ENCODE measurements at places on chromosomes 16 and 17.
A peak's percentile ranks its signal among the peaks of the same experiment; 100 is the strongest.

- ATAC-seq = no peak
These were observed 3.6 kb upstream of the ITGA3 start for GRCh38 chr17:50052241-50052796.

DNA sequence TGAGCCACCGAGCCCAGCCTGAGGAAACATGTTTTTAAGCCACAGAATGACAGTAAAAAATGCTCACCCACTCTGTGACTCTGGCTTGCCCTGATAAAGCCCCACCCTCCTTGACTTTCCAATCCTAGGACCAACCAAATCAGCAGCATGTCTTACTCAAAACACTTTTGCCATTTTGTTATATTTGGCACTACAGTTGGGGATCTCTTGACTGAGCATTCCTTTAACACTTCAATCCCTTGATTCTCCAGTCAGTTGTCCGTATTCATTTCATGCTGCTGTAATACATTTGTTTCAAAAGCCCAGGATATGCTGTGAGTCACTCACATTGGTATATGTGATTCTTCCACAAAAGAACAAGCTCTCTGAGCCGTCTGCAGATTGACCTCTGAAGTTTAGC is 8.2 kb downstream of the MYH3 start:
- ATAC-seq = no peak

GRCh38 chr16:71769222-71769621 is 39.4 kb downstream of the AP1G1 start:
- no peak for ATAC-seq

DNA sequence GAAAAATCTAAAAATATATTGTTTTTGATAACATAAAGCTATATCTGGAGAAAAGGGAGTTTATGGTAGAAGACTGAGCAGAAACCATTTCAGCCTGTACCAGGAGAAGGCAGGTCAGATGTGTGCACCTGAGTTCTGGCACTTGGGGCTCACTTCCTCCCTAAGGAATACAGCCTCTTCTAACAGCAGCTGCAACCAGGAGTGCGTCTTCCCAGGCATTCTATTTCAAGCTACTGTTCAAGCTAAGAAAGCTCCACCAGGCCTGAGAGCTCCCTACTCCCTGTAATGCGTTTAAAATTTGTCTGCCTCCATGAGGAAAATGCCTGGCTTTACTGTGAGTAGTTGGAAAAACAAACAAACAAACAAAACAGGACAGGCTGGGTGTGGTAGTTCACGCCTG is 96.1 kb downstream of the ZNF778 start:
- no peak for ATAC-seq

DNA sequence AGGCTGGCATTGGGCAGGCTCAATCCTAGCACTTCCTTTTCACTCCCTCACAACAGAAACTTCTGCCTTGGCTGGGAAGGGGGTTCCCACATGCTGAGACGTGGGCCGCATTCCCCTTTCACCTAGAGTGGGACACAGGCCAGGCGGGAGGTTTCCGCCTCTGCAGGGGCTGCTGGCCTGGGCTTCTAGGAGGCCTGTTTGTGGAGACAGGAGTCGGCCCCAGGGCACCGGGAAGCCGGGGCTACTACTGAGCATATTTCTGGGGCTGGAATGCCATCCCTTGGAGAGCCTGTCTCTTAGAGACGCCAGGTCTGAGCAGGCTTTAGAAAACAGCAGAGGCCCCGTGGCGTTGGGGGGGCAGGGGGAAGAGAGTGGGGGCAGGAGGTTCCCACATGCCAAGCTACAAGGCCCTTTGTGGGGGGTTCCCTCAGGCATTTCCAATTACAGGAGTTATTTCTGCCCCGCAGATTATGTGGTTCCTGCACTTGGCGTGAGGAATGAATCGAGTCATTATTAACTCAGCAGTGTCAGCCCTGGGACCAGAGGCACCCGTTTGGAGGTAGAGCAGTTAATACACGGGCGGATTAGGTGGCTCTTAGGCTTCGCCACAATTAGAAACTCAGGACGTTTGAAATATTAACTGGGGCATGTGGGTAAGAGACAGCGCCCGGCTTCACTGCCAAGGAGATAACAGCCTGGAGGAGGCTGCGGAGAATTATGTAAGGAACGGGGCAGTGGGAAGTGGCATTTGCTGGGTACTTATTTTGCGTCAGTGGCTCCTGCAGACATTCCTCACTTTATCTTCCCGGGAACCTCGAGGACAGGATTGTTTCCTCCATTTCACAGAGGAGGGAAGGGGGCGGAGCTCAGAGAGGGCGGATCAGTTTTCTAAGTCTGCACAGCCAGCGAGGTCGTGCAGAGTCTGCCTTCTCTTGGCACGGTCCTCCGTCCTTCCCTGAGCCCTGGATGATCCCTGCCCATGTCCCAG is 162.5 kb downstream of the MAF start:
- ATAC-seq = no peak

GRCh38 chr16:55871411-55872038 is 3.6 kb downstream of the CES5A start:
- ATAC-seq = no peak

DNA sequence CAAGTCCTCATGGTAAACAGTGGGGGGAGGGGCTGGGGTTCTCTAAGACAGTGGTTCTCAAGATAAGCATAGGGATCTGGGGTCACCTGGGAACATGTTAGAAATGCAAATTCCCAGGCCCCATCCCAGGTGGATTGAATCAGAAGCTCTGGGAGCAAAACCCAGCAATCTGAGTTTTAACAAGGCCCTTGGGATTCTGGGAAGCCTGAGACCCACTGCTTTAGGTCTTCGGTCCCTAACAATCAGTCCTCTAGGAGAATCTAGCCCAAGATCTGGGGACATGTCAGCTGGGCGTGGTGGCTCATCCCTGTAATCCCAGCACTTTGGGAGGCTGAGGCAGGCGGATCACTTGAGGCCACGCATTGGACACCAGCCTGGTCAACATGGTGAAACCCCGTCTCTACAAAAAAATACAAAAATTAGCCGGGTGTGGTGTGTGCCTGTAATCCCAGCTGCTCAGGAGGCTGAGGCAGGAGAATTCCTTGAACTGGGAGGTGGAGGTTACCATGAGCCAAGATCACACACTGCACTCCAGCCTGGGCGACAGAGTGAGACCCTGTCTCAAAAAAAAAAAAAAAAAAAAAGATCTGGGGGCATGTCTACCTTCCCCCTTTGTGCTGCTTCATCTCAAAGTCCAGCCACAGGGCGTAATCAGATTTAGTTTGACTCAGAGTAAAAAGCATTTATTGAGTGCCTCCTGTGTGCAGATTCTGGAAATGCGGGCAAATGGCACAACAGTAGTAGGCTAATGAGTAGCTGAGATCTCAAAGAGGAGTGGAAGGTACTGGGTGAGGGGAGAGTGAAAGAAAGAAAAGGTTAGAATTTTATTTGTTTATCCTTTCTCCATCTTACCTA is 8.8 kb upstream of the NR1D1 start:
- ATAC-seq = no peak

DNA sequence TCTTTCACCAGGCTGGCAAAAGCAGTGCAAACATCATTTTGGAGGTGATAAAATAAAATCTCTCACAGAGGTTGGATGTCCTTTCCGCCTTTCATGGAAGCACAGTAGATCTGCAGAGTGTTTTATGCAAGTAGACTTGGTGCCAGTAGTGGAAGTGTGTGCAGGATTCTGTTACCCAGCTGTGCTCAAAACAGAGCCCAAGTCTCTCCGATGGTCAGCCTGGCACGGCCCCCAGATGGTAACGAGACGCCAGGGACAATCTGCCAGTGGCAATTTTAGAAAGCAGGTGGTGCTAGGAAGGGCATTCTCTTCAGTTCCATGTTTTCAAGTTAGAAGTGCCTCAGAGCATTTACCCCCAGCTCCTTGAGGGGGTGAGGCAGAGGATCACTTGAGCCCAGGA is 1.5 kb upstream of the MTHFSD start:
- no peak for ATAC-seq

- ATAC-seq = no peak
These were observed 18.6 kb downstream of the CDH16 start for GRCh38 chr16:66899945-66900710.

GRCh38 chr17:1365445-1366039 is 34.5 kb downstream of the YWHAE start:
- ATAC-seq = peak; percentile 68

DNA sequence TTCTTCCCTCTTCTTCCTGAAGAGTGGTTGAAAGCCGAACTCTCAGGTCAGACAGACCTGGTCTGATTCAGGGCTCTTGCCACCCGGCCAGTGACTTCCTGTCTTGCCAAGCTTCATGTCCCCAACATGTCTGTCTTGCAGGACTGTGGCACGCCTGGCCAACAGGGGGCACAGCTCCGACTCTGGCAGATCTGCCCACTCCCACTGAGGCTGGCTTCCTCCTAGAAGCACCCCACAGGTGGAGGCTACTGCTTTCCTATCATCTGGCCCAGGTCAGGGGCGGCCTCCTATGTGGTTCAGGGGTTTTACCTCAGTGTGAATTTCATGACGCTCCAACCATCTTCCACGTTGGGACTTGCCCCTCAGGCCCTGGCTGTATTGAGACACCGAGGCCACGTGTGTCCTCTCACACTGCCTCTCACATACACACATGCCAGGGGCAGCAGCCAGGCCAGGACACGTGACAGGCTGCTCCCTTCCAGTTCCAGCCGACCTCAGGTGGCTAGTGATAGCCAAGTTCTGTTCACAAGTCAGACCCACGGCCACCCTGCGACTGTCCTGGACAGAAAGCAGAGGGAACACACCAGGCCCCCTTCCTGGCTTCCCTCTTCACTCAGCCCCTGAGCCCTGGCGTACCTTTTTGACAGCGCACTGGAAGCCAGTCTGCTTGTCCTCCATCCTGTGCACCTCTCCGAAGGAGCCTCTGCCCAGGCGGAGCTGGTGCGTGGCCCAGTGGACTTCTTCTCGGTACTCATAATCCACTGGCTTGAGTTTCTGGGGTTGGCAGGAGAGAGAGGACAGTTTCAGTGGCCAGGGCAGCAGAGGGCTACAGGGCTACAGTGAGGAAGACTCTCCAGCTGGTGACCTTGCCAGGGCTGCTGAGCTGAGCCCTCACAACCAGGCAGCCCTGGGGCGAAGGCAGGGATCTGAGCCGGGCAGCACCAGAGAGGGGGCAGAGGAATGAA is 22.6 kb upstream of the SPATA32 start:
- peak; percentile 58 for ATAC-seq

- ATAC-seq = no peak
These were observed 100.9 kb downstream of the ZNF778 start for GRCh38 chr16:89318430-89318758.

DNA sequence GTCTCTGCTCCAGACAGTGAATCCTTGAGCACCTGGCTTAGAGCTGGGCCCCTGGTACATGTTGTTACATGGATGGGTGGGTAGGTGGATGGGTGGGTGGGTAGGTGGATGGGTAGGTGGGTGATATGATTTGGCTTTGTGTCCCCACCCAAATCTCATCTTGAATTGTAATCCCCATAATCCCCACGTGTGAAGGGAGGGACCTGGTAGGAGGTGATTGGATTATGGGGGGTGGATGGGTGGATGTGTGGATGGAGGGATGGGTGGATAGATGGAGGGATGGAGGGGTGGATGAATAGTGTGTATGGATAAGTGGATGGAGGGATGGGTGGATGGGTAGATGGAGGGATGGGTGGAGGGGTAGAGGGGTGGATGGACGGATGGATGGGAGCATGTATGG is 26.6 kb upstream of the NPTX1 start:
- ATAC-seq = no peak

DNA sequence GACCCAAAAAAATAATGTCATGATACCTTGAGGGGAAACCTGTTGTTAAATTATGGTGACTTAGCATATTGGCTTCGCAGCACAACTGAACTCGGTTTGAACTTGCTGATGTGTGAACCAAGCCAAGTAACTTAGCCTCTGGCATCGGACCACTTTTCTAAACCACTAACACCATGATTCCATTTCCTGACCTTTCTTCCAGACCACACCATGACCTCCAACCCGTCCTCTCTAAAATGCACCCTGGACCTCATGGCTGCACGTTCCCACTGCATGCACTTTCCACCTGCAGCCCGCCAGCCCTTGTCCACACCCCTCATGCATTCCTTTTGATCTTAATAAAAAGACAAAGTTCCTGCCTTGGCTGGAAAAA is 29.3 kb downstream of the DYNLRB2 start:
- no peak for ATAC-seq

- ATAC-seq = no peak
These were observed 1.3 kb upstream of the RAB11FIP3 start for GRCh38 chr16:424033-424622.

DNA sequence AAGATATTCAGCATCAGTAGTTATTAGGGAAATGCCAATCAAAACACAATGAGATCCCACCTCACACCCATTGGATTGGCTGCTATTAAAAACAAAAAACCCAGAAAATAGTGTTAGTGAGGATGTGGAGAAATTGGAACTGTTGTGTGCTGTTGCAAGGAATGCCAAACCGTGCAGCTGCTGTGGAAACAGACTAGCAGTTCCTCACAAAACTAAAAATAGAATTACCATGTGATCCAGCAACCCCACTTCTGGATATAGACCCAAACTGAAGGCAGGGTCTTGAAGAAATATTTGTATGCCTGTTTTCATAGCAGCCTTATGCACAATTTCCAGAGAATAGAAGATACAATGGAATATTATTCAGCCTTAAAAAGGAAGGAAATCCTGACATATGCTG is 46.0 kb downstream of the FOXK2 start:
- ATAC-seq = no peak

GRCh38 chr16:89481356-89481955 is 8.9 kb downstream of the ANKRD11 start:
- ATAC-seq = no peak
